NCI-H524 (cell line): ENCODE measurements at places on chromosomes 5 and 9.

DNA sequence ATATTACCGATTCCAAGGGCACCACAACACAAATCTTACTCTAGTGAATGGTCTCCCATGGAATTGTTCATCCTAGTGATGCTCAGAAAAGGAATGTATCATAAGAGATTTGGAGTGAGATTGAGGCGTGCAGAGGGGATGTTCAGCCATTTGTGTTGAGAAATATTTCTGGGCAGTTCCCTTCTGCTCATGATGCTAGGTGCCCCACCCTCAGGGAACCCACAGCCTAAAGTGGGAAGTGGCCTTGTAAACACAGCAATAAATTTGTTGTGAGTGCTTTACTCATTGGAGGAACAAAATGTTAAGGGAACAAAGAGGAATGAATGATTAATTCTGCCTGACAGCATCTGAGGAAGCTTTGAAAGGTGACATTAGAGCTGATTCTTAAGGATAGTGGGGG lies 129.9 kb downstream of the TLE4 start:
- no peak for DNase-seq

GRCh38 chr5:144487761-144488160 lies 317.1 kb downstream of the KCTD16 start:
- DNase-seq, result no peak

- DNase-seq, result no peak
Observed at GRCh38 chr5:16156152-16156551, 23.4 kb downstream of the MARCHF11 start.

GRCh38 chr9:12464910-12465512 lies 228.2 kb upstream of the TYRP1 start:
- peak; percentile 34 for DNase-seq

GRCh38 chr9:9002826-9003583 lies 1203.4 kb upstream of the DMAC1 start:
- DNase-seq, result peak; percentile 53

GRCh38 chr5:124349931-124350330 lies 396.5 kb downstream of the ZNF608 start:
- no peak for DNase-seq

DNA sequence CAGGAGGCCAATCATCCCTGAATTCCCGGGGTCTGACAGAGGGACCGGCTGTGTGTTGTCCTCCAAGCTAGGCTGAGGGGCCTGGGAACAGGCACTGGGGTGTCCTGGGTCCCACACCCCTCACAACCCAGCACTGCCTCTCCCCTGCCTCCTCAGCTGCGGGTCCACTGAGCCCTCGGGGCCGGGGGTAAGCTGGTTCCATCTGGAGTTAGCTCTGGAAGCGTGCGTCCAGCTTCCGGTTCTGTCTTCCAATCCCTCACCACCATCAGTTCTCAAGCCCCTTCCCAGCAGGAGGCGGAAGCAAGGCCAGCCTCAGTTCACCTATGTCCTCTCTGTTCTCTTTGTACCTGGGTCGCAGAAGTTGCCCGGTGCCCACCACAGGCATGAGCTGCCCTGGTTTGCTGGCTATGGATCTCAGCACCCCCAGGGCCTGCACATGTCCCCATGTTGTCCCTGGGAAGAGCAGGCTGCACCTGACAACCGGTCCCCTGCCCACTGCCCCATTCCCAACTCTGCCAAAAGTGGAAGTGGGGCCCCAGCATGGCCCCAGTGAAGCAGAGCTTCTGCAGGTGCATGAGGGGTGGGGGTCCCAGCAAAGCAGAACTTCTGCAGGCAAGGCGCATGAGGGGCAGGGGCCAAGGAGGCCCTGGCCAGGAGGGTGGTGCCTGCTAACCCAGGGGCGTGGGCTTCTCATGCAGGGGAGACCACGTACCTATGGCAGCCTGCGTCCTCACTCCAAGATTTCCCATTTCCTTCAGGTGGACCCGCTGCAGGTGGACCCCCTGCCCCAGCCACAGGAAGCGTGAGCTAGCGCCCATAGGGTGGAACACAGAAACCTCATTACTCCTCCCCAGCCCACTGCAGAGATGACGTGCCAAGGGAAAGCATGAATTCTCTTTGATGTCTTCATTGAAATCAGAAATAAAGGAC lies 111.9 kb downstream of the ZNF354C start:
- no peak for DNase-seq
